ENCODE measurements at places on chromosomes 12 and 14. TPM values are rescaled to one million over a fixed set of nuclear protein-coding genes. Genes with fewer than 3 reads are reported as not detected.
A peak's percentile ranks its signal among the peaks of the same experiment; 100 is the strongest.

PPHLN1 gene
- 90.1 TPM for total RNA-seq

DNA sequence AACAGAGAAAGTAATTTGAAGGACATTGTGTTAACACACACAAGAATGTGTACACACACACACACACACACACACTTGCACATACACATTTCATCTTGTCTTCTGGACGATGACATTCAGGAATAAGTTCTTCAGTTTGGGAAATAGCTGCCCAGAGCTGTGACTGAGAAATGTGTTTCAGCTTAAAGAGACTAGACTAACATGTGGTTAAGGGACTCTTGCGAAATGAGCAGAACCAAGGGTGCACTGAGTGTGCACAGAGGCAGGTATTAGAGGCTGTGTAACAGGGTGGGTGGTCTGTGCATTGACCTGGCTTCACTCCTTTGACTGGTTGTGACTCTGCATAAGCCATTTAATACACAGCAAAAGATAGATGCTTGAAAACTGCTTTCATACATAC is 29.4 kb upstream of the KCNA5 start:
- no peaks in the 10 kb centered on the region for H3K36me3 ChIP-seq
- no peaks in the 10 kb centered on the region for H3K4me1 ChIP-seq

CCDC60 gene
- not detected for total RNA-seq

DNA sequence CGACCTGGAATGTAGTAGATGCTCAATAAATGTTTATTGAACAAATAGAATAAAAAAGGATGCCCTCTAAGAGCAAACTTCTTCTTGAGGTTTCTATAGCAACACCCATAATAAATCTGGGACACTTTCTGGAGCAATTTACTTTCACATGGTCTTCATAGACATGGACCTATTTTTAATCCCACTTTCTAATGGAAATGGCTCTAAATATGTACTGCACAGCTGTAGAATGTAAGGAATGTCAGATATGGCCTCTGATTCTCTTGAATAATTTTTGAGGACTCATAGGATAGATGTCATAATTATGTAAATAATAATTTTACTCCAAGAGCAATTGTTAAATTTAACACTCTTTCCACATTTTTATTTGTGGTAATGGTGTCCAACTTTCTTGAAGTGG is 133.5 kb upstream of the DAAM1 start:
- H3K4me1 ChIP-seq = no peaks in the 10 kb centered on the region
- H3K36me3 ChIP-seq = no peaks in the 10 kb centered on the region
- peaks cover 5% of the 10 kb centered on the region for H3K27me3 ChIP-seq

C1R gene
- 15.0 TPM for total RNA-seq

- DNase-seq = peak; percentile 80
- H3K36me3 ChIP-seq = no peaks in the 10 kb centered on the region
- H3K4me1 ChIP-seq = peaks cover 25% of the 10 kb centered on the region
- no peak overlapping the region for H3K4me3 ChIP-seq
- H3K27me3 ChIP-seq = no peaks in the 10 kb centered on the region
- H3K27ac ChIP-seq = peak overlapping the region; percentile 57
Observed at GRCh38 chr14:41817626-41818025, 210.9 kb downstream of the LRFN5 start.
